ENCODE measurements at places on chromosomes 11 and 22. TPM values are rescaled to one million over a fixed set of nuclear protein-coding genes. Genes with fewer than 3 reads are reported as not detected.

Gene MMP12
- 0.07 TPM for total RNA-seq

Gene USH1C
- 0.71 TPM for total RNA-seq

Gene FREY1
- 0.66 TPM for total RNA-seq

Gene OR4A16
- not detected for total RNA-seq

Gene TMEM45B
- total RNA-seq: not detected

Gene ESAM
- total RNA-seq: 10.5 TPM

Gene TAF1D
- 87.4 TPM for total RNA-seq

Gene CLCF1
- total RNA-seq: 46.1 TPM

Gene C1QTNF4
- not detected for total RNA-seq

Gene UBTFL1
- total RNA-seq: not detected

Gene CBL
- 9.4 TPM for total RNA-seq

Gene GRM5
- total RNA-seq: not detected

Gene SUSD2
- 59.0 TPM for total RNA-seq

Gene NRGN
- total RNA-seq: 8.3 TPM

Gene OR4S1
- not detected for total RNA-seq

Gene CDHR5
- 0.02 TPM for total RNA-seq

Gene OR5A1
- not detected for total RNA-seq

Gene ARHGAP20
- not detected for total RNA-seq

Gene INS
- total RNA-seq: not detected

Gene A4GALT
- 13.4 TPM for total RNA-seq
